ENCODE measurements at places on chromosomes 11 and 22. TPM values are rescaled to one million over a fixed set of nuclear protein-coding genes. Genes with fewer than 3 reads are reported as not detected.

Gene NARS2
- polyA plus RNA-seq = 30.9 TPM

- DNase-seq = no peak
Measured at GRCh38 chr11:111623527-111624030, 21.3 kb downstream of the SIK2 start.

DNA sequence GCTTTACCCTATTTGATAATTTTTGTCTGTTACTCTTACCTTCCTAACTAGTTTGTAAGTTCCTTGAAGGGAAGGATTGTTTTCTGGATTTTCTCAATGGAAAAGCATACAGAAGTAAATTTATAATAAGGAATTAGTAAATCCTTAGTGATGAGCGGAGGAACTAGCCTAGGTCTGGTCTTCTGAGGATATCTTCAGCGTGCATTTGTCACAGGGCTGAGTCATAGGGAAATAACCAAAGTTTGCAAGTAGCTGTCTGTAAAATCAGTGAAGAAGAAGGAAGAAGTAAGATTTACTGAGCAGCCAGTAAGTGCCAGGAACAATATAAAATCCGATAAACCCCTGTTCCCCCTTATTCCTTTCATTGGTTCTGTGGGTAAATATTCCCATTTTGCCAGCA is 162.7 kb upstream of the SORL1-AS1 start:
- no peak for DNase-seq

Gene TEX54
- not detected for polyA plus RNA-seq

DNA sequence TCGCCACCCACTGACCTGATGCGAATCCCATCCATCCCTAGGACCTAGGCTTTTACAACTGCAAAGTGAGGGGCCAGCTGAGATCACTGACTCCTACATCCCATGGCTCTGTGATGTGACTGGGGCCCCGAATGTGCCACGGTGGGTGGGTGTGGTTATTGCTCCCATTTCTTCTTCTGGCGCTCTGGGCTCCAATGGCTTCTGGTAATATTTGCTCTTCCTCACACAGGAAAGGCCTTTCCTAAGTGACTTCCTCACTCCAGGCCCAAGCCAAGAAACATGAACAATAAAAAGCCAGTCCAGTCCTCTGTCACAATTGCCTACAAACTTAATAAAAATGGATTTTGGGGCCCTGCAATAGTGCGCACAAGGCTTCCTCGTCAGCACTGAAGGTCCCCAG is 78.1 kb downstream of the GALNT18 start:
- DNase-seq = no peak

DNA sequence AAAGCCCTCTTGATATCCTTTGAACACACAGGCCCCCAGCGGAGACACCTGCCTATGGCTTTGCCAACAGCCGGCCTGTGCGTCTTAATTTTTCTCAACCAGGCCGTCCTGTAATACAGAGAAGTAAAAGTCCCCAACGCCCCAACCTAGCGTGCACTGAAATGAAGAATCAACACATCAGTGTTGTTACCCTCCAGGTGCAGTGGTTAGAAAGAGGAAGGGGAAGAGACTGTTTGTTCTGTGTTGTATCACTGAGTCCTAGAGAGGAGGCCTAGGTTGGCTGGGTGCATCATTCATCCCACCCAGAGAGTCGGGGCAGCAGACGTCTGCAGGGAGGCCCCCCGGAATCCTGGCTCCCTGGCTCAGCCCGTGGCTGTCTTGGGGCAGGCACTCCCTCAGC is 25.7 kb downstream of the SGSM1 start:
- DNase-seq = no peak

Gene CYTH4
- polyA plus RNA-seq = 0.15 TPM

- DNase-seq = no peak
Measured at GRCh38 chr11:105208019-105208418, 68.5 kb upstream of the CARD18 start.

Gene NFAM1
- not detected for polyA plus RNA-seq

DNA sequence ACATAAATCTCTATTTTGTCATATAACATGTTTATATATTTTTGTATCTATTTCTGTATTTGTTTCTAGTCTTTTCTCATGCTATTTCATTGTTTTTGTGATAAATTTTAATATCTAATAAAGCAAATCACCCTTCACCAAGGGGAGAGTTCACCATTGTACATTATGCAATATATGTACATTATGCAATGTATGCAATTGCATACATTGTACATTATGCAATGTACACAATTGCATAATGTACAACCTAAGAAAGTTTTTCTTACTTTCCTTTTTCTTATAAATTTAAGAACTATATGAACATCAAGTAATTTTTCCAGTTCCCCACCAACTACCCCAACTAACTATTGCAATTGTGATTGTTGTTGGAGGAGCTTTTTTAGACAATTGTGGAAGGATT is 44.1 kb upstream of the GLYATL2 start:
- DNase-seq = no peak

DNA sequence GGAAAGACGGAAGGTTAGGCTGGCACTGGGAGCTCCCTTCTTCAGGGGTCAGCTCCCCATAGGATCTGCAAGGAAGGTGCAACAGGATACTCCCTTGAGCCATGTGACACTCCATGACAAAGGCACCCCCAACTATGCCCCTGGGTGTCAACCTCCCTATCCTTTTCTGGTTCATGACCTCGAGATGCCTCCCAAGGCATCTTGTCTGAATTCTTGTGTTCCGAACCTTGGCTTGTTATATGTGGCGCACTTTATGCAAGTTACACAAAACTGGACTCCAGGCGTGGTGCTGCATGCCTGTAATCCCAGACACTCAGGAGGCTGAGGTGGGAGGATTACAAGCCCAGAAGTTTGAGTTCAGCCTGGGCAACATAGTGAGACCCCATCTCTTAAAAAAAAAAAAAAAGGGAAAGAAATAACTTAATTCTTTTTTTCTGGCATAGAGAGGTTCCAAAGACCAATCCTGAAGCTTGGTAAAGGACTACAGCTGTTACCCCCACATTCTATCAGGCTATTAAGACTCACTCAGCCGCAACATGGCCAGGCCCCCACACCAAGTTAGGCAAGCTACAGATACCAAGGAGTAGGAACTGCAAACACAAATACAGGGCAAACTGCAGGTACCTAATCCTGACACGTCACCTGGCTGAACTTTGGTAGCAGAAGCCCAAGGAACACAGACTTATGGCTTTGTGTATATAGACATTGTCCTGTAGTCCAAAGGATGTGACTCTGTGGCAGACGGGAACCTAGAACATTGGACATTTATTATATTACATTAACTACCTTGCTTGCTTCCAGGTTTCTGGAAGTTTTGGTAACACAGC is 1.4 kb downstream of the C11orf24 start:
- no peak for DNase-seq

GRCh38 chr11:44380009-44380313 is 70.0 kb upstream of the ALX4 start:
- no peak for DNase-seq

DNA sequence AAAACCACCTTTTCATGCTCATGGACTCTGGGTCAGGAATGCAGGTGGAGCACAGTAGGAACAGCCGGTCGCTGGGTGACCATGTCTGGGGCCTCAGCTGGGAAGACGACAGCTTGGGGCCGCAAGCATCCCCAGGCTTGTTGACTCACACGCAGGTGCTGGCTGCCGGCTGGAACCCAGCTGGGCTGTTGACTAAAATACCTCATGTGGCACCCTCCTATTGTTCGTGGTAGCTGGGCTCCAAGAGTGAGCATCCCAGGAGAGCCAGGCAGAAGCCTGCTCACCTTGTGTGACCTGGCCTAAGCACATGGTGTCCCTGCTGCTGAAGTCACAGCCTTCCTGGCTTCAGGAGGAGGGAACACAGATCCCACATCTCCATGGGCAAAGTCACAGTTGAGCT is 9.4 kb downstream of the DPP3 start:
- no peak for DNase-seq

DNA sequence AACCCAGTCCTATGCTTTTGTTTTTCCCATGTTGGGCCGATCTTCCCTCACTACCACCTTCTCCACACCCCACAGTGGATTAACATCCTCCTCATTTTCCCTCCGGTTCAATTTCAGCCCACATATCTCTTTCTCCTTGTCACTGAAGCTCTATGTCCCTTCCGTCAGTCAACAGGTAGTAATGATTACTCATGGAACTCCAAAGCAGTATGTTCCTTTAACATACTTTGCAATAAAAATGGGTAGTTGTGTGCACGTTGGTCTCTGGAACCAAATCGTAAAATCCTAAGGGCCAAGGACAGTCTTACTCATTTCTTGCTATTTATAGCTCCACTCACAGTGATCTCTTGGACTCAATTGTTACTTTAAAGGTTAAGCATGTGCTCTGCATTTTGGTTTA is 20.2 kb downstream of the AMOTL1 start:
- DNase-seq = no peak

Gene CBLIF
- not detected for polyA plus RNA-seq

DNA sequence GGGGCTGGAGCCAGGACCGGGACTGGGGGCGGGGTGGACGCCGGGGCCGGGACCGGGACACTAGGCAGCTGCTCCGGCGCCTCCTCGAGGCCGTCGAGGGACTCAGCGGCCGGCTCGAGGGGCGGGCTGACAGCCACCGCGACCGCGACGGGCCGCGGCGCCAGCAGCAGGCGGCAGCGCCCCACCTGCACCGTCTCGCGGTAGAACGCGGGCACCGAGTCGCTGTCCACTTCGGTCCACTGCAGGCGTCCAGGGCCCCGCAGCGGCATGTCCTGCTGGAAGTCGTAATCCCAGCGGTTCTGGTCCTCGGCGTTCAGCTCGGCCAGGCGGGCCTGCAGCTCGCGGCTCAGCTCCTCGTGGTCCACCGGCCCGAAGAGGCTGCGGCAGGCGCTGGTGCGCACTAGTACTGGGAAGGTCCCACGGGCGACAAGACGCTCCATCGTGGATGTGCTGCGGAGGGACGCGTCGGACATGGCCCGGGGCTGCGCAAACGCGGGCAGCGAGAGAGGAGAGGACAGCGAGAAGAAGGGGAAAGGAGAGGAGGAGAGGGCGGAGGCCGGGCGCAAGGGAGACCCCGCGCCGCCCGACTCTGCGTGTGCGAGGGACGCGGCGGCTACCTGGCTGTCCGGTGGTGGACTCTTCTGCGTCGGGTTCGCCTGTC is 428 bp downstream of the CDKN1C start:
- no peak for DNase-seq

DNA sequence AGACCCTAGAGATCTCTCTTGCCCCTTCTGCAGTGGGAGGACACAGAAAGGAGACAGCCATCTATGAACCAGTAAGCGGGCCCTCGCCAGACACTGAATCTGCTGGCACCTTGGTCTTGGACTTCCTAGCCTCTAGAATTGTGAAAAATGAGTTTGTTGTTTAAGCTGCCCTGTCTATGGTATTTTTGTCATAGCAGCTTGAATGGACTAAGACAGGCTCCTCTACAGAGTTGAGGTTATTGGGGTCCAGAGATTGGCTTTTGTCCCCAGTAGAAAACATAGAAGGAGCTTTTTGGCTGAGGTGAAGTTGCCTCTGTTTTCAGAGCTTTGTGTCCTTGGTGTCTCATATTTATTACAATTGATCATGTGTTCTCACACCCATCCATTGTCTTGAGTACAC is 77.2 kb downstream of the STIM1 start:
- no peak for DNase-seq

DNA sequence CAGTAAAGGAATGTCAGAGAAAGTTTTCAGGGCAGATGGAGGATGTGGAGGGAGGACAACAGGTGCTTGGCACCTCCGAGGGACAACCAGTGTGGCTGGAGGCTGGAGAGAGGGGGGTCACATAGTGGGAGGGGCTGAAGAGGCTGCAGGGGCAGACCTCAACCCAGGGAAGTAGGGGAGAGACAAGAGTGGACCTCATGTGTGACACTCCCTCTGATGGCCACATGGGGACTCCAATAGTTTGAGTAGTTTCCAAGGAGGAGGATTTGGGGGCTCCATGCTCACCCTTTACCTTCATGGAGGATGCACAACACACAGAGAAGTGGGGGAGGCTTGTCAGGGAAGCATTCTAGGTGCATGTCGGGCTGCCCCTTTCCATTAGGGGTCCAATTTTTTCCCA is 35.1 kb upstream of the ASPHD2 start:
- DNase-seq = no peak

- no peak for DNase-seq
Measured at GRCh38 chr22:26707581-26707980, 50.2 kb downstream of the MIAT start.

DNA sequence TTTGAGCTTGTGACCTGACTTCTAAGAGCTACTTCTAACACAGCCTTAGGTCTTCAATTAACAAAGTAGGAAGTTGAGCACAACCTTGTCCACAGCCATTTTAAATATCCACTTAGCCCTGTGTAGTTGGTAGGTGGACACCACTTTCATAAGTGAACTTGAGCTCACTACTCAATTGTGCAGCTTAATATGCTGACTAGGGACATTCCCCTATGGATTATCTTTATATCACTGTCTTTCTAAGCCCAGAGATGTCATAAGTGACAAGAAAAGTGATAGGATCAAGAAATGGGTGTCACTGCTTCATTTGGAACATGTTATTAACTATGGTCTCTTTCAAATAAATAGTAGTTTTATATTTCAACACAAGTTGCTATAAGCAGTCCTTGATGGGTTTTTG is 4.0 kb upstream of the ATP5MG start:
- no peak for DNase-seq

DNA sequence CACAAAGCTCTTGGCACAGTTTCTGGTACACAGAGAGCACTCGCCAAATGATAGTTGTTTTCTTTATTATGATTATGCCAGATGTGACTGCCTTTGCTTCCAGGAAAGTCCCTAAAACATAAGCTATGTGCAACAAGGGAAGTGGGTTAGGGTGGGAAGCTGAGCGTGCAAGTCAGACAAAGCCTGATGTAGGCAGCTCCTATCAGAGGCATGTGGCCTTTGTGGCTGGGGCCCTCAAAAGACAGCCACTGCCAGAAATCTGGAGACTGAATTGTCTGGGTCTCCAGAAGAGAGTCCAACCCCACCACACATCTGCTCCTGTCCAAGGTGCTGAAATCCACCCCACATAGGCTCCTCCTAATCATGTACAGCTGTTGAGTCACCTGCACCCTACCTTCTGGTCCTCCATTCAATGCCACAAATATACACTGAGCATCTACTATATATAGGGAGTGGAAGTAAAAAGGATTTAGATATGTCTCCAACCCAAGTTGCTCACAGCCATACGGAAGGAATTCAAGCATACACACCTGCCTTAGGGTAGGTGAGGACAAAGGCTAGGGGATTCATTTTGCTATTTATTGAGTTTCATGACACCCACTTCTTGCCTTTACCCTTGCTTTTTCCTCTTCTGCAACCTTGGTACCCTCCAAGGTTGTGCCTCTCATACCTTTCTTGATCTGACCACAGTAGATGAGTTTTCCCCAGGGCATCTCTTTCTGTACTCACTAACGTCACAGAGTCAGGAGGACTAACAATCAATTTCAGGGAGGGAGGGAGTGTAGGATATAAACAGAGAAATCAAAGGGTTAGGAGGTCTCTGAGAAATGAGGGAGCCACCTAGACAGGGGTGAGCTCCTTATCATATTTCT is 12.4 kb downstream of the SEC14L3 start:
- no peak for DNase-seq

Gene TRIM49D1
- polyA plus RNA-seq = not detected

Gene CD3G
- not detected for polyA plus RNA-seq

Gene KCNJ11
- polyA plus RNA-seq = 0.41 TPM

DNA sequence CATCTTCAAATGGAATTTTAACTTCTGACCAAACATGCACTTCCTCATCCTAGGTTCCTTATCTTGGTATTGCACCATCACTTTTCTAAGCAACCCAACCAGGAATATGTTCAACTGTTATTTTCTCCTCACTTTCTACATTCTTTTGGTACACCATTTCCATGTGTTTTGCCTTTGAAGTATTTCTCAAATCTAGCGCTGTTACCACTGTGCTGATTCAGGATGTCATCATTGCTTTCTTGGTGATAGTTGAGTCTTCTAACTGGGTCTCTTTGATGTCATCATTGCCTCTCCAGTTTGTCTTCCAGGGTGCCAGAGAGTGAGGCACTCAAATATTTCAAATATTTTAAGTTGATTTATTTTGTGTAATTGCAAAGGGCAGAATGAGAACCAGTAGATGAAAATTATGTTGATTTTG is 47.5 kb downstream of the HORMAD2 start:
- DNase-seq = peak; percentile 25
